Stimulated activated CD8-positive, alpha-beta memory T cell treated with anti-CD3 and anti-CD28 coated beads, Interleukin-7, amount 100 ng/mL, for 4 hours (primary cell): ENCODE measurements at places on chromosomes 11 and 22.

- DNase-seq: no peak
Measured at GRCh38 chr11:31102875-31103274, 266.7 kb downstream of the DCDC1 start.

- no peak for DNase-seq
Measured at GRCh38 chr11:32137263-32137662, 46.4 kb downstream of the RCN1 start.

GRCh38 chr22:36741204-36741793, 34.6 kb downstream of the IFT27 start:
- no peak for DNase-seq

GRCh38 chr22:17920145-17920605, 104.2 kb downstream of the MICAL3 start:
- DNase-seq: no peak

GRCh38 chr11:63666874-63667273, 4.3 kb downstream of the ATL3 start:
- DNase-seq: no peak

GRCh38 chr11:69320756-69321741, 27.1 kb downstream of the MYEOV start:
- no peak for DNase-seq

DNA sequence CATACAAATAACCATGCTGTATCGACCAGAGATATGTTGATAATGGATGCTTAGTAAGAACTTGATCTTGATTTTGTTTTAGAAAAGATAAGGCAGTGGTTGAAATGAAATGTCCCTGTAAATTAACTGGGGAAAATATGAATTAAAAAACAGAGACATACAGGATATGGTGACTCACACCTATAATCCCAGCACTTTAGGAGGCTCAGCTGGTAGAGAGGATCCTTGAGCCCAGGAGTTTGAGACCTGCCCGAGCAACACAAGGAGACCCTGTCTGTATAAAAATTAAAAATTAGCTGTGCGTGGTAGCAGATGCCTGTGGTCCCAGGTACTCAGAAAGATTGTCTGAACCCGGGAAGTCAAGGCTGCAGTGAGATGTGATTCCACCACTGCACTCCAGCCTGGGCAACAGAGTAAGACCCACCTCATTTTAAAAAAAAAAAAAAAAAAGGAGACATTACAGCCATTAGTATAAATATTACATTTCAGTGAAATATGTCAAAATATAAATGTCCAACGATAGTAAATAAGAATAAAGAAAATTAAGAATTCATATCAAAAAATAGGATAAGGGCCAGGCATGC, 4.6 kb downstream of the PICALM start:
- DNase-seq: no peak

DNA sequence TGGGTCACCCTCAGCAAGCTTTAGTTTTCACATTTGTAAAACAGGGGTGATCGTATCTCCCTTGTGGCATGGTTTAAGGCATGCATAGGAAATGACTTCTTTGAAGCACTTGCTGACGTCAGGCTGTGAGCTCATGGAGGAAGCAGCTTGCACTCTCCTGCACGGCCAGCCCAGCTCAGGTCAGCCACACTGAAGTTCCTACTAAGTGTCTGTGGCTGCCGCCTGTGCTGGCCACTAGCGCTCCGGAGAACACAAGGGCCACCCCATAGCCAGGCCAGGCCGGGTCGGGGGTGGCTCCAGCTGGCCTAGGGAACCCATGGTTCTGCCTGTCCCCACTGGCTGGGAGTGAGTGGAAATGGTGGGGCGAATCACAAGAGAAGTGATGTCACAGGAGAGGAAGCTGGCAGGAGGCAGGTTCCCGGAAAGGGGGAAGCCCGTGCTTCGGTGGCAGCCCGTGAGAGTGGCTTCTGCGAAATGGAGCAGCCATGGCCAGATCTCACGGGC, 28.2 kb downstream of the KCTD17 start:
- DNase-seq: peak; percentile 79

DNA sequence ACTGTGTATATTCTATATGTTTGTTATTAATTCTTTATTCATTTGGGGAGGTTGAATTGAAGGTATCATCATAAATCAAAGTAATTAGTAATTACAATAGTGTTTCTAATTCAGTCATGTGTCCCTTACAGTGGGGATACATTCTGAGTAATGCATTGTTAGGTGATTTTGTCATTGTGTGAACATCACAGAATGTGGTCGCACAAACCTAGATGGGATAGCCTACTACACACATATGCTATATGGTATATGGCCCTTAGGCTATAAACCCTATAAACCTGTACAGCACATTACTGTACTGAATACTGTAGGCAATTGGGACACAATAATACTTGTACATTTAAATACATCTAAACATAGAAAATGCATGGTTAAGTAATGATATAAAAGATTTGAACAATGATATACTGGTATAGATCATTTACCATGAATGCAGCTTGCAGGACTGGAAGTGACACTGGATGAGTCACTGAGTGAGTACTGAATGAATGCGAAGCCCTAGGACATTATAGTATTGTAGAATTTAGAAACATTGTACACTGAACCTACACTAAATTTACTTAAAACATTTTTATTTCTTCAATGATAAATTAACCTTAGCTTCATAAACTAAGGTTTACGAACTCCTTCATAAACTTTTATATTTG, 936.2 kb upstream of the CHORDC1 start:
- DNase-seq: no peak

GRCh38 chr11:11211888-11212287, 141.2 kb downstream of the CSNK2A3 start:
- no peak for DNase-seq

GRCh38 chr11:83031127-83031526, 40.6 kb downstream of the RAB30 start:
- no peak for DNase-seq

GRCh38 chr11:132943357-132943705, 589.0 kb downstream of the OPCML start:
- DNase-seq: no peak

DNA sequence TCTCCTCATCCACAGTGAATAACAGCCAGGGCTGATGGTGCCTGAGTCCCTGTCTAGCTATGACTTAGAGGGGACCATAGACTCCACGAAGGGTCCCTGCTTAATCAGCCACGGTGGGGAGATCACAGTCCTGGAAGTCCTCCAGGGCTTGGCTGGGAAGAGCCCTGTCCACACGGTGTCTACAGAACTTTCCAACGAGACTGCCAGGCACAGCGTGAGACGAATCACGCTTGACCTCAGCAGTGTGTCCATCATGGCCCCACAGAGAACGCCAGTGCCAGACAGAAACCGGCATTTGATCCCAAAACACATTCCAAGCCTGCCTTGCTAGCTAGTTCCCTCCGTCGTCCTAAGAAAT, 143.4 kb downstream of the CRYBB2 start:
- no peak for DNase-seq

GRCh38 chr22:27801616-27802345, at the start of gene MN1:
TSS of gene MN1 (minus strand) at chr22:27801756. CDS start at chr22:27800543, 1,213 bp downstream.
- DNase-seq: no peak

GRCh38 chr11:65051398-65051858, 6.9 kb downstream of the NAALADL1 start:
- no peak for DNase-seq

- DNase-seq: no peak
Measured at GRCh38 chr11:10920205-10920604, 62.4 kb upstream of the ZBED5 start.

DNA sequence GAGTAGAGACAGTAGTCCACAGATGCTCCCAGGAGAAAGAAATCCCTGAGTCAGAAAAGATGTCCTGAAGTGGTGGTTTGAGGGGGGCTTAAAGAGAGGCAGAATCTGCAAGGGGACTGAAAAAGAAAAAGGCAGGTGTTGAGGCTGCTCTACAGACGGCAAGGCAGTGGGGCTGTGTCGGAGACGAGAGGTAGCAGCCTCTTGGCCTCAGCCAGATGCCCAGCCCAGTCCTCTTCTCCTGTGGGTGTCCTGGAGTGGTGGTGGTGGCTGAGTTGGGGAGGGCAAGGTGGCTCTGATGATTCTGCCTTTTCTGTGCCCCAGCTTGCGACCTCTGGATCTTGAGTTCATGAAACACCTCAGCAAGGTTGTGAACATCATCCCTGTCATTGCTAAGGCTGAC, 9.3 kb upstream of the WBP2NL start:
- DNase-seq: no peak

DNA sequence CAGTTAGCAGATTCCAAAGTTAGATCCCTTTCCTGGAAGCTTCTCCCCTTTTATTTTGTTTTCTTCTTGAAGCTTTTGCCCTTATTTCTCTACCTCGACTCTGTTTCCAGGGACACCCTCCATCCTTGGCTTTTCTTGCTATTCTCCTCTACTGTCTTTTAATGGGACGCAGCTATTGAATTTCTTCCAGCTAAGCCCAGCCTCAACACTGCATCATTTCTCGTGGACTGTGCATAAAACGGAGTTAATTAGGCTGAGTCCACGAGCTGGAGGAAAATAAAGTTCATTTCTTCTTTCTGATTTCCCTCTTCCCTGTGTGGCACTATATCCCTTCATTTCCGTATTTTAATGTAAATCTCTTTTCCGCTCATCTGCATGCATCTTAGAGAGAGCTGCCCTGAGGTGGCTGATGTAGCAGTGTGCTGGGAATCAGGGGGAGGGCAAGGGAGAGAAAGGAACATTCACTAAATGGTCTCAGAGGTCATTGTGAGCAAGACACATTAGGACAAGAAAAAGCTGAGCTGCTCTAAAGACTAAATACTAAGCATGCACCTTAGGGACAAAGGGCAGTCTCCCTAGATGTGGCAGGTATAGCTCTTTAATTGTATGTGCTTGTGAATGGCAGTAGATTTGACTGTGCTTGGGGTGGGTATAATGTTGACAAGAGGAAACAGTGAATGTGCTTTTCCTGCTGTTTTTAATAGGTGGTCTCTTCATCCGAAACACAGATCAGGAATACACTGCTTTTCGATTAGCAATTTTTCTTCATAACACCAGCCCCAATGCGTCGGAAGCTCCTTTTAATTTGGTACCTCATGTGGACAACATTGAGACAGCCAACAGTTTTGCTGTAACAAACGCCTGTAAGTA, 1.9 kb downstream of the GRIA4 start:
- no peak for DNase-seq
